ENCODE measurements at places on chromosomes 6 and 20.

- DNase-seq, result no peak
Observed at GRCh38 chr6:54132587-54132986, 21.3 kb downstream of the MLIP start.

GRCh38 chr20:1644101-1644962, 13.2 kb downstream of the SIRPG start:
- no peak for DNase-seq

GRCh38 chr6:110938171-110938570, 20.3 kb upstream of the GTF3C6 start:
- no peak for DNase-seq

DNA sequence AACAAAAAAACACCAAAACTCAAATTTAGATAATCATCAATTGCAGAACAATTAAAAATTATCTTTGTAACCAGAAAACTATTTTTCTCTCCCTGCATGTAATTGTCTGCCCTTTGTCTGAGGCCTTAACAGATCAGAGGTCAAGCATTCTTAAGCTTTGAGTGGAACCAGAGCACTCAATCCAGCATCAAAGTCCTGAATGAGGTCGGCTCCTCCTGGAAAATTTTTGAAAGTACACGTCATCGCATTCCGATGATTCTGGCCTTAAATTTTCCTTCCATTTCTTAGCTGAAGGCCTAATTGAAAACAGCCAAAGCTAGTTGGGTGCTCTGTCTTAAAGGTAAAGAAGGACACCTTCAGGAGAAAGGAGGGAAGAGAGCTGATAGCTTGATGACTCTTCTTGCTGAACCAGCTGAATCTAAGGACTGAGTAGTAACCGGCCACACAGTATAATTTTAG, 510.2 kb upstream of the SULF2 start:
- no peak for DNase-seq
